ENCODE measurements at places on chromosomes 5 and 9. TPM values are rescaled to one million over a fixed set of nuclear protein-coding genes. Genes with fewer than 3 reads are reported as not detected.
A peak's percentile ranks its signal among the peaks of the same experiment; 100 is the strongest.

Gene ZNF883
- total RNA-seq: 0.15 TPM

DNA sequence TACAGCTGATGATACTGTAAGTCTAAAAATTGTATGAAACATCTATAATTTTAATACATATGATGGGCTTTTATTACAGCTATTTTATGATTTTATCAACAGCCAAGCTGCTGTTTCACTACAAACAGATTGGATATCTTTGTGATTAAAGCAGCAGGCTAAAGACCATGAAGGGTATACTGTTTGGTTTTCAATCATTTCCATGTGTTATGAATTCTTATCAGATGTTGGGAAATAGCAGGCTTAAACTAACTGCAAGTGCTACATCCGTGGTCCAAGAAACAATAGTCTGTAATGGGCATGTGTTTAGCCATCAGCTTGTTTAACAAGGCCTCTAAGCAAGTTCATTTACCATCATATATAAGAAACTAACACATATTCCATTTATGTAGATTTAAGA lies 107.5 kb downstream of the CWC27 start:
- no peaks in the 10 kb centered on the region for H3K36me3 ChIP-seq
- H3K27ac ChIP-seq: no peak overlapping the region
- no peaks in the 10 kb centered on the region for H3K4me1 ChIP-seq
- H3K27me3 ChIP-seq: no peaks in the 10 kb centered on the region
- H3K4me3 ChIP-seq: no peak overlapping the region
- no peak for DNase-seq

- peaks cover 24% of the 10 kb centered on the region for H3K4me1 ChIP-seq
- no peak overlapping the region for H3K4me3 ChIP-seq
- H3K36me3 ChIP-seq: no peaks in the 10 kb centered on the region
- H3K27me3 ChIP-seq: no peaks in the 10 kb centered on the region
Measured at GRCh38 chr9:125784286-125785049, 37.3 kb downstream of the PBX3 start.

Gene TAF11L5
- total RNA-seq: not detected

- DNase-seq: no peak
- no peak overlapping the region for H3K4me3 ChIP-seq
- H3K27ac ChIP-seq: no peak overlapping the region
- H3K36me3 ChIP-seq: peaks cover 66% of the 10 kb centered on the region
Measured at GRCh38 chr9:114350636-114351401, 21.1 kb downstream of the ORM2 start.

- H3K27ac ChIP-seq: no peak overlapping the region
- no peaks in the 10 kb centered on the region for H3K4me1 ChIP-seq
- H3K27me3 ChIP-seq: no peaks in the 10 kb centered on the region
- no peak overlapping the region for H3K4me3 ChIP-seq
- H3K36me3 ChIP-seq: no peaks in the 10 kb centered on the region
Measured at GRCh38 chr5:106080535-106080934, 1590.2 kb downstream of the EFNA5 start.

DNA sequence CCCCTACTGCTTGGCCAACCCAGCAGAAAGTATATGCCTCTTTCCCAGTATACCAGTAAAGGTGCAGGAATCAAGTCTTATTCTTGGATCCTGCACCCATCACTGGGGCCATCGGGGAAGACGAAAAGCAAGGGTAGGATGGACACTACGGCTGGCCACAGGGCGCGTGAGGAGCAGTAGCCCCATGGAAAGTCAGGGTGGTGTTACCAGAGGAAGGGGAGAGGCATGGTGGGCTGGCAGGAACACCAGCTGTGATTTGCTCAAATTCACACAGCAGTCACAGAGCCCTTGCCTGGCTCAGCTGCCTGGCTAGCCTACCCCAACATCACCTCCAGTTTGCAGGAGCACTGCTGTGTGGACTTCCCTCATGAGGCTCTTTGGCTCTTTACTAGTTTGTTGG lies 34.5 kb upstream of the SAP30L start:
- H3K4me3 ChIP-seq: no peak overlapping the region
- H3K27me3 ChIP-seq: no peaks in the 10 kb centered on the region
- H3K4me1 ChIP-seq: no peaks in the 10 kb centered on the region
- no peaks in the 10 kb centered on the region for H3K36me3 ChIP-seq
- no peak overlapping the region for H3K27ac ChIP-seq

DNA sequence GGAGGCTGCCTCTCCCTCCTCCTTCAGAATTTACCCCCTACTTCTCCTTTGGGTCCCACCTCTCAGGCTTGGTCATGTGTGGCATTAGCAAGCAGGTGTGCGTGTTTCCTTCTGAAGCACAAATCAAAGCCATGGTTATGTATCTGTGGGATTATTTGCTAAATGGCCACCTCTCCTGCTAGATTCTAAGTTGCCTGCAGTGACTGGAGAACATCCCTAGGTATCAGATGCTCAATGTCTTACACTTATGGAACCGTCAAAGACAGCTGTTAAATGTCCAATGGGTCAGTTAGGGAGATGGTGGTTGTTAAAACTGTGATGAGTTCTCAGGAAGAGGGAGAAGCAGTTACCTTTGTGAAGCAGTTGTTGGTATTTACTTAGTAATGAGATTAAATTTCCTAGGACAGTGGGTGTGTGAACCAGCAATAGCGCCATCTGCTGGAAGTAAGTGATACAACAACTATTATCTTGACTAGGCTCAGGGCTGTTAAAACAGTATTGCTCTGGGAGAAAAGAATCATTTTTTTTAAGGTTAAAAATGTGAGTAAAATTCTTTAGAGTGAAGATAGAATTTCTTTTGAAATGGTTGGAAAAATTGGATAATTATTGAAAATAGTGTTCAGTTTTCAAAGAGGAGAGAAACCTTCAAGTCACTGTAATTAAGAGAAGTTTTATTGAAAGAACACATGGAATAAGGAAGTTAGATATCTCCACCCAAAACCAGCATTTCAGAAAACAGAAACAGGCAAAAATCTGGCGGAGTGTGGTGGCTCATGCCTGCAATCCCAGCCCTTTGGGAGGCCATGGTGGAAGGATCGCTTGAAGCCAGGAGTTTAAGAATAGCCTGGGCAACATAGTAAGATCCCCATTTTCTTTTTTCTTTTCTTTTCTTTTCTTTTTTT lies 71.3 kb downstream of the TMC1 start:
- no peaks in the 10 kb centered on the region for H3K27me3 ChIP-seq
- DNase-seq: no peak
- peaks cover 5% of the 10 kb centered on the region for H3K4me1 ChIP-seq
- H3K4me3 ChIP-seq: no peak overlapping the region
- no peak overlapping the region for H3K27ac ChIP-seq
- no peaks in the 10 kb centered on the region for H3K36me3 ChIP-seq

Gene GAPT
- 0.11 TPM for total RNA-seq

GRCh38 chr9:18748251-18748701 lies 274.3 kb downstream of the ADAMTSL1 start:
- H3K27me3 ChIP-seq: no peaks in the 10 kb centered on the region
- H3K4me1 ChIP-seq: no peaks in the 10 kb centered on the region
- H3K27ac ChIP-seq: no peak overlapping the region
- H3K4me3 ChIP-seq: no peak overlapping the region
- no peak for DNase-seq

DNA sequence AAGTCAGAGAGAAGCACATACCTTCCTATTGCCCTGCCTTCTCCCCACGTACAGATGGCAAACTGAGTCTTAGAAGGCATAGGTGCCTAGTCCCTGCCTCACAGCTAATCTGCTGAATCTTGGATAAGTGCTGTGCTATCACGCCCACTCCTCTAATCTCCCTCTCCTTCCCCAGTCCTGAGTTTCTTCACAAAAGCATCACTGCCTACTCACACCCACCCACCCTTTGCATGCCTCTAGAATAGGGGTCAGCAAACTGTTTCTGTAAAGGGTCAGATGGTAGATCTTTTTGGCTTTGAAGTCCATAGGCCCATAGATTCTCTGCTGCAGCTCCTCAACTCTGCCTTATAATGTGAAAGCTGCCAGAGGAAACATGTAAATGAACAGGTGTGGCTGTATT lies 23.2 kb upstream of the JADE2 start:
- H3K36me3 ChIP-seq: no peaks in the 10 kb centered on the region
- peaks cover 39% of the 10 kb centered on the region for H3K4me1 ChIP-seq
- DNase-seq: no peak
- no peaks in the 10 kb centered on the region for H3K27me3 ChIP-seq
- no peak overlapping the region for H3K4me3 ChIP-seq

GRCh38 chr5:41683181-41683580 lies 172.8 kb upstream of the PLCXD3 start:
- no peaks in the 10 kb centered on the region for H3K4me1 ChIP-seq
- no peak overlapping the region for H3K4me3 ChIP-seq
- no peak overlapping the region for H3K27ac ChIP-seq
- H3K27me3 ChIP-seq: no peaks in the 10 kb centered on the region

Gene C5orf58
- total RNA-seq: not detected

Gene F12
- total RNA-seq: 375 TPM

Gene NXNL2
- total RNA-seq: not detected

- H3K27me3 ChIP-seq: no peaks in the 10 kb centered on the region
- no peak for DNase-seq
- H3K4me3 ChIP-seq: no peak overlapping the region
Measured at GRCh38 chr5:155867522-155868088, 459.4 kb upstream of the SGCD start.

DNA sequence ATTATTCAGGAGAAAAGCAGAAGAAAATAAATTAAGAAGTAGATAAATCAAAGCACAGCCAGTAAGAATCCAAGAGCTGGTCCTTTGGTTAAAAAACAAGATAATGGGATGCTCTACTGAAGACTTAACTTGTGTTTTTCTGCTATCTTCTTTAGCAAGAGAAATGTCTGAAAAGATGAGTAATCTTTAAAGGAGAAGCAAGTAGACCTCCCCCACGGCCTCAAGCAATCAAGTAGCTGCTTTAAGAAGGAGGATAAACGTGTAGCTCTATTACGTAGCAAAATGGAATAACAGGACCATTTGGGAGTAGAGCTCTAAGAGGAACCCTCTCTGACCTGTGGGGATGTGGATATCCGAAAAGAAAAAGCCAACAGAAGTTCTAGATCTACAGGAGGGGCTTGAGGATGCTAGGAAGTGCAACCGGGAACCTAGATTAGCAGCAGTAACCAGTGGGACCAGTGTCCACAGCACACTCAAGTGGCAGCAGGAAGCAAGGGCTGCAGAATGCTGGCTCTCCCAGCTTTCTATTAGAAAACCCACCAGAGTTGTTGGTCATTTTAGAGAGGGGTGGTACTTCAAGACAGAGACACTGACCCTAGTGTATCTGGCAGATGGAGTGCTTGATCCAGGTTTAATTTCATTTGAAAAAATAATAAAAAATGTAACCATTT lies 185.4 kb downstream of the GABBR2 start:
- H3K27ac ChIP-seq: no peak overlapping the region
- no peak for DNase-seq
- H3K27me3 ChIP-seq: no peaks in the 10 kb centered on the region
- no peaks in the 10 kb centered on the region for H3K4me1 ChIP-seq
- H3K36me3 ChIP-seq: no peaks in the 10 kb centered on the region
- H3K4me3 ChIP-seq: no peak overlapping the region

DNA sequence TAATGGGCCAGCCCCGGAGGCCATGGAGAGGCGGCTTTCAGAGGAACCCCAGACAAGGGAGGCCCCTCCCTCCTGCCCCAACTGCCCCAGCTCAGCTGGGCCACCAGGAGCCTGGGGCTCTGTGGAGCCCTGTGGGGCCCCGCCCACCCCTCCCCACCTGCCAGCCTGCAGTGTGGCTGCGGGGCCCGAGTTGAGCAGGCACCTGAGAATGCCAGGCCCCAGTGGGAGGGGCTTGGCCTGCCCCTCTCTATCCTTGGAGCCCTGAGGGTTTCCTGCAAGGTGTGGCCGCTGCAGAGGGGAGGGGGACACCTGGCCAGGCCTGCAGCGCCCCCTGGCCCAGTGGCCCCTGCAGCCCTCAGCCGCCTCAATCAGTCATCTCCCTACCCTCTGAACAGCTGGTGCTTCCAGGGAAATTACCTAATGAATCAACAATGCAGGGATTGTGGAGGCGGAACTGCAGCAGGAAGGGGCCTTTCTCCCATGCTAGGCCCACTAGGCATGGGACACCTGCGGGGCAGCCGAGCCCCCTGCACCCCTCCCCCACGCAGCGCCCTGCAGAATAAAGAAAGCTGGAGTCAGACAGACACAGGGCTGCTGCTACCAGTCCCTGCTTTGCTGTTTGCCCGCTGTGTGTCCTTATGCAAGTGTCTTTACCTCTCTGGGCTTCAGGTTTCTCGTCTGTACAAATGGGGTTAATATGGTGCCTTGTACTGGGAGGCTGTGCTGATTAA lies 48.0 kb downstream of the LMX1B start:
- H3K36me3 ChIP-seq: no peaks in the 10 kb centered on the region
- no peak overlapping the region for H3K4me3 ChIP-seq
- no peak for DNase-seq

Gene OR1J2
- not detected for total RNA-seq

GRCh38 chr5:121979691-121980090 lies 17.9 kb downstream of the SRFBP1 start:
- H3K4me3 ChIP-seq: no peak overlapping the region
- H3K27me3 ChIP-seq: no peaks in the 10 kb centered on the region
- no peaks in the 10 kb centered on the region for H3K36me3 ChIP-seq
- DNase-seq: no peak

DNA sequence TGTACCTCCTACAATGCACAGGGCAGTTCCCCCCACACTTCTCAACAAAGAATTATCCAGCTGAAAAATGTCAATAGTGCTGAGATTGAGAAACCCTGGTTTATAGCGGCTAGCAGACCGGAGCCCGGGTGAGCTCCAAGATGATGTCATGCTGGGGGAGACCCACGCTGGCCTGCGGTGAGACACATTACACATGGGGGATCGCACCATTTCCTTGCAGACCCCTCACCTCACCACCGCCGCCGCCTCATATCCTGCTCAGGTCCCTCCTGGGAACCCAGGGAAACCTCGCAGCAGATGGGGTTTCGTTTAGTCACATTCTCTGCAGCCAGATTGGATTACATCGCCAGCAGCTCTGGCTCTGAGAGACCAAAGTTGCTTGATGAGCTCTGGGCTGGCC lies 14.7 kb upstream of the TNC start:
- no peaks in the 10 kb centered on the region for H3K27me3 ChIP-seq
- no peaks in the 10 kb centered on the region for H3K4me1 ChIP-seq
- DNase-seq: no peak

DNA sequence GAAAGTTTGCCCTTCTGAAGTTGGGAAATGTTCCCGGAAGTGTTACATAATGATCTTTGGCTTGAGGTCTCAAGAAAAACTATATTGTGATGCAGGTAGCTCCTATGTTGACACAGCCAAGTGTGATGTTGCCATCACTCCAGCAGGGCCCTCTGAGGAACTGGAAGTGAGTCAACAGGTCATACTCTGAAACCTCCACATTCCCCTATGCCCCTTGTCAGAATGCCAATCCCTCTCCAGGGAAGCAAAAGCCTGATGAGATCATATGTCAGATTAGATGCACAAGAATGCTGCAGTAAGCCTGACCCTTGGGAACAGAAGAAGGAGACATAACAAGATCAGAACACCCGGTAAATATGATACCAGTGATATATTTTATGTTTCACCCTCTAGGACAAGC lies 66.8 kb upstream of the ITGA2 start:
- H3K4me1 ChIP-seq: no peaks in the 10 kb centered on the region
- no peaks in the 10 kb centered on the region for H3K27me3 ChIP-seq
- no peak overlapping the region for H3K27ac ChIP-seq
- no peak for DNase-seq

GRCh38 chr9:89676281-89676680 lies 71.5 kb downstream of the GADD45G start:
- H3K36me3 ChIP-seq: no peaks in the 10 kb centered on the region
- peak overlapping the region; percentile 66 for H3K27ac ChIP-seq
- H3K4me3 ChIP-seq: no peak overlapping the region
- H3K27me3 ChIP-seq: no peaks in the 10 kb centered on the region
- peak; percentile 78 for DNase-seq

GRCh38 chr5:109718632-109719031 lies 28.9 kb downstream of the MAN2A1 start:
- H3K36me3 ChIP-seq: no peaks in the 10 kb centered on the region
- H3K27me3 ChIP-seq: no peaks in the 10 kb centered on the region
- no peaks in the 10 kb centered on the region for H3K4me1 ChIP-seq
- no peak for DNase-seq

All from right lobe of liver (tissue), 6 donors.